ENCODE measurements at places on chromosomes 6 and 20.

GRCh38 chr20:14879020-14879697 is 541.7 kb upstream of the FLRT3 start:
- no peak for DNase-seq

- no peak for DNase-seq
Observed at GRCh38 chr20:60192326-60192725, 234.1 kb downstream of the CDH26 start.

GRCh38 chr20:14488212-14488611 is 150.8 kb upstream of the FLRT3 start:
- no peak for DNase-seq

- DNase-seq = peak; percentile 91
Observed at GRCh38 chr20:4973330-4974097, 27.8 kb downstream of the SLC23A2 start.

GRCh38 chr6:112308476-112308875 is 38.7 kb upstream of the RFPL4B start:
- no peak for DNase-seq

GRCh38 chr6:20876036-20876435 is 341.8 kb downstream of the CDKAL1 start:
- no peak for DNase-seq

DNA sequence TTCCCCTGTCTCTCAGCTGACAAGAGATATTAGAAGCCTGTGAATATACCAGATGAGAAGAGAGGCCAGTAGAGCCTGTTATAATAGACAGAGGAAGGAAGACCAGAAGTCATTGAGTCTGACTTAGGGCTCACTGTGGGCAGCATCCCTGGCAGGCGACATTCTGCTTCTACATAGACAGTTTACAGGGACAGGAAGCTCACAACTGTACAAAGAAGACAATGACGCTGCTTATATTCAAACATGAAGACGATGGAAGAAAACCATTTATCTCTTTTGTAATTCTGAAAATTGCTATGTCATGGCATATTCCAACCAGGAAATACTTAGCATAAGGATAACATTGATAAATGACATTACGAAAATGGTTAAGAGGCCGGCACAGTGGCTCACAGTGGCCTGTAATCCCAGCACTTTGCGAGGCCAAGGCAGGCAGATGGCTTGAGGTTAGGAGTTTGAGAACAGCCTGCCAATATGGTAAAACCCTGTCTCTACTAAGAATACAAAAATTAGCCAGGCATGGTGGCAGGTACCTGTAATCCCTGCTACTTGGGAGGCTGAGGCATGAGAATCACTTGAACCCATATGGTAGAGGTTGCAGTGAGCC is 170.9 kb downstream of the UBE3D start:
- DNase-seq = no peak

DNA sequence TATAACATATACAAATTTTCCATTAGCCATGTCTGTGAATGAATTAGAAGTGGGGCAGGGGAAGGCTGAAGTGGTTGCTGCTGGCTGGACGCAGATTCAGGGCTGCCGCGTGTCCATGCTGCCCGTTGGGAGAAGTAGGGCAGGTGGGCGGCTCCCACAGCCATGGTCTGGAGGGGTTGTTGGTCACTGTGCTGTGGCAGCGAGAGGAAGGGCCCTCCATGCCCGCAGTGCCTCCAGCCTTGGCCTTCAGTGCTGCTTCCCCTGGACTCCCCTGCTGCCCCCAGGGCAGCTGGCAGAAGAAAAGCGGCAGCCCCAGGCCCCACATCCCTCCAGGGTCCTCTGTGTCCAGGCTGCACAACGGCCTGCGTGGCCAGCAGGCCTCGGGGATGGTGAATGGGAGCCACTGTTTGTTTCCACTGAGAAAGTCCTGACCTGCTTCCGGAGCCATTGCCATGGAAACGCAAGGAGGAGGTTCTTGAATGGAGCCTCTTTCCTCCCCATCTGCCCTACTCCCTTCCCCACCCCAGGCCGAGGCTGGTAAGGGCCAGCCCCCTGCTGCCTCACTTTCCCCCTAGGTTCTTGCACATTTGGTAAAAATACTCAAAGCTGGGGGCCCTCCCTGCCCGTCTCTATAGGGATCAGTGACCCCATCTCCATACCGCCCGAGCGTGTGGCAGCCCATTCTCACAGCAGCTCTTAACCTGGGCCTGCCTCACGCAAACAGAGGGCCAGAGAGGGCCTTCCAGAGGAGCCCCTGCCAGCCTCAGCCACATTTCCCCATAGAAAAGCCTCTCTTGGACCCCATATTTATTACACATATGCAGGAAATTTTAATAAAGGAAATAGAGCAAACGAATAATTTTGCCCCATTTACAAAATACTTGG is 113.3 kb downstream of the SASH1 start:
- DNase-seq = no peak

GRCh38 chr6:70371454-70372105 is 41.7 kb upstream of the FAM135A start:
- no peak for DNase-seq

DNA sequence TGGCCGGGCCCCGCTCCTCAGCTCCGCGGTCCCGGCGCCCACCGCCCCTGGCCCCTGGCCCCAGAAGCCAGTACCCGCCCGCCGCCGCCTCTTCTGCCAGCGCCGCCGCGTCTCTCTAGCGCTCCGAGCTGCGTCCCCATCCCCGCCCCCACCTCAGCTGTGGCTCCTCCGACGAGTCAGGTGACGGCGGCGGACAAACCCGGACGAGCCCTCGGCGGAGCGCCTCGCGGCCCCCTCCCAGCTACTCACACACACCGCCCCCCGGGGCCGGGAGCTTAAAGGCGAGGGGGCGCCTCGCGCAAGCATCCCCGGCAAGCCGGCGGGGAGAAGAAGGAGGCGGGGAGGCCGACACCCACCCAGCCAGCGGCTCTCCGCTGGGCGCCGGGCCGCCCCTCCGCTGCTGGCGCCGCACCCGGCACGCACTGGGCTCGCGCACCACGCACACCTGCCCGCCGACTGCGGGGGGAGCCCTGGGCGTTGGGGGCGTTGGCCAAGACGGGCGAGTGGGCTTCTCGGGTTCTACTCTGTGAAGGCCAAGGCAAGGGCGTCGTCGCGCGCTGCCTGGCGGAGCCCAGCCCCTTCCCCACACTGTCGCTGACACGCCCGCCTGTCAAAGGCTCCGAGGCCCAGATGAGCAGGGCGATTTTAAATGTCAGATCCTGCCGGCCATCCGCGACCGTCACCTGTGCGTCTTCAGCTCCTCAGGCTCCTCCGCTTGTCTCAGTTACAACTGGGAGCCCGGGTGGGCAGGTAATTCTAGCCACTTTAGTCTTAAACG is at the start of gene SNAP91:
Gene SNAP91, minus strand, starts transcription at position 132 of the 778 bp plus-strand sequence. CDS start 1,174 bp downstream, outside the sequence.
- no peak for DNase-seq

GRCh38 chr6:51466427-51466826 is 621.0 kb downstream of the PKHD1 start:
- no peak for DNase-seq

DNA sequence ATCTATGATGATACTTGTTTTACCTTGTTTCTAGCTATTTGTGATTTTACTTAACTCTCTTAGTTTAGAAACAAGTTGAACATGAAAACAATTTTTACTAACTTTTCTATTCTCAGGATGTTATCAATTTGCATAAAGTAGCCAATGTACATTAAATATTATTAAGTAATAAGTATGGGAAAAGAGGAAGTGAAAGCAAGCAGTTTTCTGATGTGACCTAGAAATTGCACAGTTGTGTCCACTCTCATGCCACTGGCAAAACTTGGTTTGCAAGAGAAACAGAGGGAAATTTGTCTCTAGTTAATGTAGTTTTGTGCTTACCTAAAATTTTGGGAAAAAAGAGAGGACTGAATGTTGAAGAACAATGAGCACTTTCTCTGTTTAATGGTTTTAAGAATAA is 19.2 kb upstream of the TSPYL1 start:
- DNase-seq = no peak

DNA sequence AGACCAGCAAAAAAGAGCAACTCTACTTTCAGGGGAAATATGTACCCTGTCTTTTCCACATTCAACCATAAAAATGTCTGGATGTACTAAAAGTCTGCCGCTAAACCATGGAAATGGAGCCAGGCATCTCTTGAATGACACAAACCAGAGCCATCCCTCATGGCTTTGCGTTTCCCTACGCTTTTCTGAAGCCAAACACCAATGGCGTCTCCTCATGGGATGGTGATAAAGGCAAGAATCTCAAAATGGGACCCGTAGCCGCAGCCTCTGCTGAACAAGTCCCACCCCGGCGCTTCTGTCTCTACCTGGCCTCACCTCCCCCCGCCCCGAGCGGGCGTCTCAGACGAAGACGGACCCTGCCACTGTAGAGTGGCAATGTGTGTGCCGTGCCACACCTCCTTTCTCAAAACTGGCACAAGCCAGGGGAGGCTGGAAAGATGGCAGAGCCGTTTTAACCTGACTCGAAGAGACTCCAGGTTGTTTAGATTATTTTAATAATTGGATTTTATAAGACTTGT is 80.3 kb upstream of the AFDN start:
- DNase-seq = no peak

GRCh38 chr6:117530467-117531242 is 48.2 kb downstream of the DCBLD1 start:
- no peak for DNase-seq

DNA sequence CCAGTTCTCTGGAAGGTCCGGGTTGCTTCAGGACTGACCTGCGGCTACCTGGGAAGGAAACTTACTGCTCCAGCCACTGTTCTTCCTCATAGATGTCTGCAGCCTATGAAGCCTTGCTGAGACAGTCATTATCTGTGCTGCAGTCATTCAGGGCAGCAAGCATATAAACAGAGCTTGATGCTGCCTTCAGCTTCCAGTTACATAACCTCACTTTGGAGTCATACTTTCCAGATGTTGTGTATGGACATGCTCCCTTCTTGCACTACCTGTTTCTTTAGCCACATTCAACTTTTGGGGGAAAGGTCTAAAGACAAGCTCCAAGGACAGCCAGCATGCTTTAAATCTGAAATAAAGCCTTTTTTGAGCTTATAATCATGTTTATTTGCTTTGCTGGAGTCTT is 98.1 kb downstream of the SLC24A3 start:
- DNase-seq = no peak

DNA sequence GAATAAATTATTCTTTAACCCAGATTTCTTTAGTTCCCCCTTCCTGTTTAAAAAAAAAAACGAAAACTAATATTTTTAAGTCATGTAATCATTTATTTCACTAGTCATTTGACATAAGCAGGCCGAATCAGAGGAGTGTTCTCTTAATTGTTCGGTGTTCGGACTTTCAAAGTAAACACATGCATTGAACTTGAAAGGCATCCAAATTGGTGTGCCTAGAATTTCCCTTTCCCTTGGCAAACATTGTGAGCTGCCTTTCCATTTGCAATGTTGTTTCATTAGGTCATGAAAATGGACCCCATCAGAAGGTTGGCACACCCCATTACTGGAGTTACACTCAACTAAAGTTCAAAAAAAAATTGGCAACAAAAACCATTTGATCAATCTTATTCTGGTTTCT is 283.0 kb upstream of the MARCKS start:
- DNase-seq = no peak

DNA sequence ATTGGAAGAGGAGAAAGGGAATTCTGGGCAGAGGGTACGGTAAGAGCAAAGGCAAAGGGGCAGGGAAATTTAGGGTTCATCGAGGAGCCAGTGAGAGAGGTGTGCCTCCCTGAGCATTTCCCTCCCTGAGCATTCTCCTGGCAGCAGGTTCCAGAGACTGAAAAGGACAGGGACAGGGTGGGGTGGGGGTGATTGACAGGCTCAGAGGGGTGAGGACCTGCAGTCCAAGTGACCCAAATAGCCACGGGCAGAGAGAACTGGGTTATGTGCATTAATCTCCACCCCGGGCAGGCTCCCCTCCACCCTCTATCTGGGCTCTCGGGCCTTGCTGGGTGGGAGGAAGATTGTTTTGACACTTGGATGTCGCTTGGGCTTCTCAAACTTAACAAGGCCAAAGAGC is 69.5 kb downstream of the KCNB1 start:
- no peak for DNase-seq

- DNase-seq = no peak
Observed at GRCh38 chr6:111805511-111806164, 67.6 kb downstream of the FYN start.

DNA sequence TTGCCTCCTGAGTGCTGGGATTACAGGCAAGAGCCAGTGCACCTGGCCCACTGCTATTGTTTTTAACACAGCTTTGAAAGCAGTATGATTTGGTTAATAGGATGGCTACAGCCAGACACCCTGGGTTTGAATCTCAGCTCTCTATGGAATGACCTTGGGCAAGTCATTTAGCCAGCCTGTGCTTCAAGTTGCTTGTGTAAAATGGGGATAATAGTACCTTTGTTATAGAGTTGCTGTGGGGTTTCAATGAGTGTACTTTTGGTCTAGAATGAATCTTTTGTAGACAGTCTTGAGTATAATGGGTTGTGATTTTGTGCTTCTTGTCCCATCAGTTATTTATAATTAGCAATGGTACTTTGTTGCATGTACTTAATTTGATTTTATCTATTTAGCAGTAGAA is 70.9 kb downstream of the JARID2 start:
- DNase-seq = no peak

DNA sequence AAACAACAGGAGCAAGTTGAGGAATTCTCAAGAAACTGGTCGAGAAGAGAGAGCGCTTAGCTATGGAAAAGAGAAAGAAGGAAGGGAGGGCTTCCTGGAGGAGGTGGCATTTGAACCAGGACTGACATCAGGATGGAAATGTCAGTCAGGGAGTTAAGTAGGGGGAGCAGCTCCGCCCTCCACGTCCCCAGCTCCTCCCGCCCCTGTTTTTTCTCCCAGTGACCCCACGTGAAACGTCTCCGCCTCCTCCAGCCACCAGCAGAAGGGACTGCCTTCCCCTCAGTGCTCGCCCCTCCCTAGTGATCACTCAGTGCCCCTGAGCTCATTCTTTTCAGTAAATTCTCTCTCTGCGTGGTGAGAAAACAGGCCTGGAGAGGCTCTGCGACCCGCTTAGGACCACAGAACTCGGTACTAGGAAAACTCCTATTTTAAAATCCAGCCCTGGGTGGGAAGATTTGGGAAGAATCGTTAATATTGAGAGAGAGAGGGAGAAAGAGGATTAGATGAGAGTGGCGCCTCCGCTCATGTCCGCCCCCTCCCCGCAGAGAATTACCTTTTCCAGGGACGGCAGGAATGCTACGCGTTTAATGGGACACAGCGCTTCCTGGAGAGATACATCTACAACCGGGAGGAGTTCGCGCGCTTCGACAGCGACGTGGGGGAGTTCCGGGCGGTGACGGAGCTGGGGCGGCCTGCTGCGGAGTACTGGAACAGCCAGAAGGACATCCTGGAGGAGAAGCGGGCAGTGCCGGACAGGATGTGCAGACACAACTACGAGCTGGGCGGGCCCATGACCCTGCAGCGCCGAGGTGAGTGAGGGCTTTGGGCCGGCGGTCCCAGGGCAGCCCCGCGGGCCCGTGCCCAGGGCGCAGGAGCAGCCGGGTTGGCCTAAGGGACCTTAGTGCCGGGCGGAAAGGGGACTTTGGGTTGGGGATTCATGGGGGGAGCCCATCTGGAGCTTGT is 4.6 kb downstream of the HLA-DPB1 start:
- peak; percentile 55 for DNase-seq

Measured in left lobe of liver (tissue), 2 donors.